SHP77 treated with DMSO at 0.1 percent for 48 hours (cell line): ENCODE measurements at places on chromosomes 6 and 20.

GRCh38 chr6:70413992-70414494, 735 bp downstream of the FAM135A start:
- DNase-seq, result no peak

DNA sequence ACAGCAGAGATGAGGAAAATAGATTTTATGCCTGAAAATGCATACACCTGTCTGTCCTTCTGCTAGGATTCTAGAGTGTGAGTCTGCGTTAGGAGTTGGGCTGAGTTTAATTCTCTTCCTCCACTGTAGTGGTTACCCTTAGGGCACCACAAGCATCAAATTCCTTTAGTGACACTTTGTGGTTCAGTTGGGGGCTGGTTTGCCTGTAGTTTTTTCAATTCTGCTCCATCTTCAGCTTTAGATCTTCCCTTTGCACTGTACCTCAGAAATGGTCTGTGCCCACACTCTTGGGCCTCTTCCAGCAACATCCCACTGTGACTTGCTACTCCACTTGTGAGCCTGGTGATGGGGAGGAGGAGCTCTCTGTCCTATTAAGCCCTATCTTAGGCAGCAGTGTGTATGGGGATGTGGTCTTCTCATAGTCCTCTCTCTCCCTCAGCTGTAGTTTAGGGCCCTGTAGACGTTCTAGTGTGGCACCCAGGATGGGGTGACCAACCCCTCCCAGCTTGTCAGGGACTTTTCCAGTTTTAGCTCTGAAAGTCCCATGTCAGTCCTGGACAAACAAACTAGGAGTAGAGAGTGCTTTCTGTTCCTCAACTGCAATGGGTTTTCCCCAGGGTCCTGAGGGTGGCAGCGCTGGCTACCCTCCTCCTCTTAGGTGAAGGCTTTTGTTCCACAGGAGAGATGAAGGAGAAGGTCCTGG, 19.7 kb upstream of the OGFRL1 start:
- DNase-seq, result no peak

DNA sequence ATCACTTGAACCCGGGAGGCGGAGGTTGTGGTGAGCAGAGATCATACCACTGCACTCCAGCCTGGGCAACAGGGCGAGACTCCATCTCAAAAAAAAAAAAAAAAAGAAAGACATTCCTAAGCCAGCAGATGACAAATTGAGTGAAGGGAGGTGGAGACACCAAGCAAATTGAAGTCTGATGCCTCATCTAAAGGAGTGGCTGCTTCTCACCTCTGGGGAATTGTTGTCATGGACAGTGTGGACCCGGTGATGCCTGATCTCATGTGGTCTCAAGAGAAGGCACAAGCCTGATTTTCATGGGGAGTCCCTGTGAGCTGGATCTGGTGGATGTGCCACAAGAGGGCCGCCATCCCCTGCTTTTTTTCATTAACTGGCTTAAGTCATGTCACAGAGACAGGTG, 272.0 kb downstream of the ZNF217 start:
- DNase-seq, result no peak

DNA sequence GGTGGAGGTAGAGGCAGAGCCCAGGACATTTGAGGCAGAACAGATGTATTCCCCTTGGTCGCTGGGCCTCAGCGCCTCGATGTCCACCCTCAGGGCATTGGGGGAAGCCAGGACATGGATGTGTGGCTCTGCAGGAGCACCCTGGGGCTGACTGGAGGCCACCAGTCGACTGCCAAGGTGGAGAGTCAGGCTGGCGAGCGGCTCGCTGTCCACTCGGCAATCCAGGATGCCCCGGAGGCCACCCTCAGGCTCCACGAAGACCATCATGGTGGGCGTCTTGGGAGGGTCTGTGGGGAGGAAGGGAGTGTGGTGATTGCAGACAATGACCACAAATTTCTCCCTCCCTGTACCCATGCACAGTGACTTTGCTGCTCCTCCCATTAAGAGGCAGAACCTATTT, 8.2 kb upstream of the ADAM33 start:
- no peak for DNase-seq

DNA sequence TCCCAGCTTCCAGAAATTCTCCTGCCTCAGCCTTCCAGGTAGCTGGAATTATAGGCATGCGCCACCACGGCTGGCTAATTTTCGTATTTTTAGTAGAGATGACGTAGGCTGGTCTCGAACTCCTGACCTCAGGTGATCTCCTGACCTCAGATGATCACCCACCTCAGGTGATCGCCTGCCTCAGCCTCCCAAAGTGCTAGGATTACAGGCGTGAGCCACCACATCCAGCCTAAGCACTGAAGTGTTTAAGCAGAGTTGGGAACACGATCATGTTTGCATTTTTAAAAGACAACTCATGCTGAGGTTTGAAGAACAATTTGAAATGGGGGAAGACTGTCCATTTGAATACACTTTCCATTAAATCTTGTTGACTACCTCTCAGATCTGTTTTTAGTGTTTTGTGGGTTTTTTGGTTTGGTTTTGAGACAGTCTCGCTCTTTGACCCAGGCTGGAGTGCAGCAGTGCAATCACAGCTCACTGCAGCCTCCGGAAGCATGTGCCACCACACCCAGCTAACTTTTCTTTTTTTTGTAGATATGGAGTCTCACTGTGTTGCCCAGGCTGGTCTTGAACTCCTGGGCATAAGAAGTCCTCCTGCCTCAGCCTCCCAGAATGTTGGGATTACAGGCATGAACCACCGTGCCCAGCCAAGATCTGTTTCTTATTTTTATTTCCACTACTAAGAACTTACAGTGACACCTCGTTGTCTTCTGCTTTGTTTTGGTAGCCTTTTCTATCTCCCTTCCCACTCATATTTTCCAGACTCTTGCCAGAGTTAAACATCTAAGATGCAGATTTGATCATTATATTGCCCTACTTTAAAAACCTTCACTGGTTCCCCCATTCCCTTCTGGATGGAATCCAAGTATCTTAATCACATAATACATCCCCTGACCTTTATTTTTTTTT, 5.5 kb downstream of the CASP8AP2 start:
- DNase-seq, result no peak

- no peak for DNase-seq
Measured at GRCh38 chr6:24287239-24287638, 70.6 kb downstream of the DCDC2 start.

- DNase-seq, result no peak
Measured at GRCh38 chr6:170590725-170591124, 6.3 kb upstream of the PDCD2 start.

DNA sequence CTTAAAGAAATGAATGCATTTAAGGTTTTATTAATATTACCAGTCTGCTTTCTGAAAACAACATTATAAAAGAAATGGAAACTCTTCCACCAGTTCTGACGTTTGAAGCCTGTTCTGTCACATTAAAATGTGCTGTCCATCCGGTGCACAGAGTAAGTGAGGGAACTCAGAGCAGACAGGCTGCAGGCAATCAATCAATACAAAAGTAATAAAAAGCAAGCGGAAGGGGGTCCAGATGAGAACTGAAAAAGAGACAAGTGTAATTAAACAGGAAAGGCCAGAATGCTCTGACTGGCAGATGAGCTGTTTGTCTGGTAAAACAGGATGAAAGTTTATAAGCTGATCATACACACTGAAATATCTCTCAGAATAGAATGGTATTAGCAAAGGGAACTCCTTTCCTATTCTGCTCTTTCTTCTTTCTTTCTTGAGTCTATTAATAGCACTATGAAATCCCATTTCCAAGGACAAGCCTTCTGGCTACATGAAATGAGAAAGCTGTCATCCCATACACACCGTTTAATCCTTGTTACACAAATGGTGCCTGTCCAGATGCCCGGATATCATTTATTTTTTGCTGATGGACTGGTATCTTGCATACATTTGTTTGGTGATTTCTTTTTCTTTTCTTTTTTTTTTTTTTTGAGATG, 94.3 kb downstream of the RAMACL start:
- DNase-seq, result no peak

DNA sequence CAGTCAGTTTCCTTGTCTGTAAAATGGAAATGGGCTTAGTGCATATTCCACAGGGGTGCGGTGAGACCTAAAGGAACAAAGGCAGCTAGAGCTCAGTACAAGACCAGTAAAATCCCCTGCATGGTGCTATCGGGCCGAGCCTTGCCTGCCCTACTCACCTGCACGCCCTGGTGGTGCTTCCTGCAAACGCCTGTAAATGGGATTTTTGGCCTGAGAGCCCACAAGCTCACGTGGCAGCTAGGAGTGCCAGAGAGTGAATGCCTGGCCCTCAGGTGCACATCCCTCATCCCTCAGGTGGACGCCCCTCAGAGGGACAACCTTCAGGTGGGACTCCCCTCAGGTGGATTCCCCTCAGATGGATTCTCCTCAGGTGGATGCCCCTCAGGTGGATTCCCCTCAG, 48.0 kb upstream of the VSX1 start:
- DNase-seq, result no peak

DNA sequence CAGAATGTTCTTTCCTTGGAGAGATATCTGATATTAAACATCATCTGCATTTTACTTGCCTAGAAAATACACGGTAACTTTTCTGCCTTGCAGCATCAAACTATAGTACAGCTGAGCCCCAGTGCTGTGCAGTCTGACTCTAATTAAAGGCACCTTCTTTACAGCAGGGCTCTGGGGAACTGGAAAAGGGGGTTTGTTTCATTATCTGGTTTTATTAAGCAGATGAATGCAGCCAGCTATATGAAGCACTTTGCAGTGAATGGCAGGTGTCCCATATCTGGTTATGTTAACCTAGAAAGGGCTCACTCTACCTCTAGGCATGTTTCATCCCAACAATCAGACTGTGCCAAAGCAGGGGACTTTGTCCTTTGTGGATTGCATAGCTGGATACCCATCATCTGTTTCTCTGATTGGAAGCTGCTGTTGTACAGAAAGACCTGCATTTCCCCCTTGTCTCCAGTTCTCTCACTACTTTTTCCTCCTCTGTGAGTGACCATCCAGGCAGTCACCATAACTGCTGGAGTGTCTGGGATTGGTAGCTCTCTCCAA, 39.6 kb upstream of the CMTR1 start:
- no peak for DNase-seq

DNA sequence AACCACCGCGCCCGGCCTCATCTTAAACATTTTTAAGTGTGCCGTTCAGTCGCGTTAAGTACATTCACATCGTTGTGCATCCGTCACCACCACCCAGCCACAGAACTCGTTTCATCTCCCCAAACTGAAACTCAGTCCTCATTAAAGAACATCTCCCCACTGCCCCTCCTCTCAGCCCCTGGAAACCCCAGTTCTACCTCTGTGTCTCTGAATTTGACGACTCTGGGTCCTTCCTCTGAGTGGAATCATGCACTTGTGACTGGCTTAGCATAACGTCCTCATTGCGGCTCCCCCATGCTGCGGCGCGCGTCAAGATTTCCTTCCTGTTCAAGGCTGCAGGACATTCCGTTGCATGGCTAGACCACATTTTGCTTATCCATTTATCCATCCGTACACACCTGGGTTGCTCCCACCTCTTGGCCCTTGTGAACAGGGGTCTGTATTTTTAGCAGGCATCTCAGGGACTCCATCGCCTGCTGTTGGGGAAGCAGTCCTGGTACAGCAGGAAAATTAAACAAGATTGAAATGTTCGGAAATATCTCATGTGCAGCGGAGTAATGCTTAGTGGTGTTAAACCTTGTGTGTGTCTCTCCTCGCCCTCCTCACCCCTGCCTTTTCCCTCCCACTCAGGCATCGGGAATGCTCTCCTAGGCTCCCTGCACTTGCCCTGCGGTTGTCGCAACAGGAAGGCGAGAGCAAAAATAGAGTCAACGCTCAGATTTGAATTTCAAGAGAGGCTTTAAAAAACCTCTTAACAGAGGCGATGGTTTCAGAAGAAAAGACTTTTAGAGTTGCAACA, 127.9 kb downstream of the PXDC1 start:
- no peak for DNase-seq

DNA sequence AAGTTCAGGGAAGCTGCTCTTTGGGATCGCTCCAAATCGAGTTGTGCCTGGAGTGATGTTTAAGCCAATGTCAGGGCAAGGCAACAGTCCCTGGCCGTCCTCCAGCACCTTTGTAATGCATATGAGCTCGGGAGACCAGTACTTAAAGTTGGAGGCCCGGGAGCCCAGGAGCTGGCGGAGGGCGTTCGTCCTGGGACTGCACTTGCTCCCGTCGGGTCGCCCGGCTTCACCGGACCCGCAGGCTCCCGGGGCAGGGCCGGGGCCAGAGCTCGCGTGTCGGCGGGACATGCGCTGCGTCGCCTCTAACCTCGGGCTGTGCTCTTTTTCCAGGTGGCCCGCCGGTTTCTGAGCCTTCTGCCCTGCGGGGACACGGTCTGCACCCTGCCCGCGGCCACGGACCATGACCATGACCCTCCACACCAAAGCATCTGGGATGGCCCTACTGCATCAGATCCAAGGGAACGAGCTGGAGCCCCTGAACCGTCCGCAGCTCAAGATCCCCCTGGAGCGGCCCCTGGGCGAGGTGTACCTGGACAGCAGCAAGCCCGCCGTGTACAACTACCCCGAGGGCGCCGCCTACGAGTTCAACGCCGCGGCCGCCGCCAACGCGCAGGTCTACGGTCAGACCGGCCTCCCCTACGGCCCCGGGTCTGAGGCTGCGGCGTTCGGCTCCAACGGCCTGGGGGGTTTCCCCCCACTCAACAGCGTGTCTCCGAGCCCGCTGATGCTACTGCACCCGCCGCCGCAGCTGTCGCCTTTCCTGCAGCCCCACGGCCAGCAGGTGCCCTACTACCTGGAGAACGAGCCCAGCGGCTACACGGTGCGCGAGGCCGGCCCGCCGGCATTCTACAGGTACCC, at the start of gene ESR1:
Gene ESR1 (plus strand): TSS at position 170 of the 858 bp plus-strand sequence. CDS start 231 bp downstream, at position 401.
- no peak for DNase-seq

DNA sequence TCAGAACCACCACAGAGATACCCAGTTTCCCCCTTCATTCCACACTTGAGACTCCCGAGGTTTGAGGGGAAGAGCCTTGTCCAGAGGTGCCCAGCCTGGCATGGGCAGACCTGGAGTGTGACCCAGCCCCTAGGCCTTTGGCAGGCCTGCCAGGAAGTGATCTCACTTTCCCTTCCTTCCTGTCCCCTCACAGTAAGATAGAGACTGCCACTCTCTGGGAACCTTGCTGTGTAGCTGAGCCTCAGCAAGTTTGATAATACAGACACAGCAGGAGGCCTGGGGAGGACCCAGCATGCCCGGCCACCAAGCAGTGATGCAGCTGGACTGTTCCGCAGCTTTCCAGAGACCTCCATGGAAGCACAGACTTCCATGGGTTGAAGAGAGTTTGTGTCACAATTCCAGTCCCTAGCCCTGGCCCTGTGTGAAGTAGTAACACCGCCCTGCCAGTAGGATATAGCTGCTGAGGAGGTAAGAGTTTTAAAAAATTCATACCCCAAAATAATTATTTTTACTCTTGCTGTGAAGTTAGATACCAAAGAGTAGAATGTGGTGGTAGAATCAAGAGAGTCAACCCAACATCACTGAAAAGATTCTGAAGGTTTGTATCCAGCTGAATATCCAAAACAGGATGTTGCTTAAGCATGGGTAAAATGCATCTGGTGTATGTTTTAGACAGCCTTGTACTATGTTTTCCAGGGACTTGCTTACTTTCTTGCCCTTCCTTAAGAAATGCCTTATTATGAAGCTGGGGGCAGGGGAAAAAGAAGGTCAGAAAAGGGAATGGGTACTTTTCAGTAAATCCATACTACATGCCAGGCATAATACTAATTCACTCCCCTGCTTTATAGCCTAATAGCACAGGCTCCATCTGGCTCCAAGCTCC, 16.3 kb downstream of the PKIG start:
- no peak for DNase-seq

- no peak for DNase-seq
Measured at GRCh38 chr6:24646771-24647170, 780 bp upstream of the KIAA0319 start.

- no peak for DNase-seq
Measured at GRCh38 chr6:166469426-166469961, 86.8 kb upstream of the MPC1 start.
